ENCODE measurements at places on chromosomes 6 and 20. TPM values are rescaled to one million over a fixed set of nuclear protein-coding genes. Genes with fewer than 3 reads are reported as not detected.

DNA sequence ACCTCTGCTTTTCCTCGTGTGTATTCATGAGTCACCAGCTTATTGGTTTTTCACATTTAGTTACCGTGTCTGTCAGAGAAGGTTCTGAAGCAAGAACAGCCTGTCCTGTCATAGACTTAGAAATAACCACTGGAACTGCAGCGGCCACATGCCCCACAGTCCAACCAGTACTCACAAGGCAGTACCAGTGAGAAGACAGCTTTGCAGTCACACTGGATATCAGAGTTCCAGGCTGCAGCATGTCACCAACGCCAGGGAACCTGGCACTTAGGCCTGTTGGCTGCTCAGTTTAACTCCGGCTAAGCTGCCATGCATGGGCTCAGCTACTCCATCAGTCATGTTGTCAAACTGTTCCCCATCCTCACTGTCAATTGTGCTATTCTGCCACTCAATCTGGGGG, 40.1 kb downstream of the ADNP start:
- H3K4me3 ChIP-seq = no peak overlapping the region
- peaks cover 31% of the 10 kb centered on the region for H3K36me3 ChIP-seq
- DNase-seq = no peak
- H3K27me3 ChIP-seq = no peaks in the 10 kb centered on the region

DNA sequence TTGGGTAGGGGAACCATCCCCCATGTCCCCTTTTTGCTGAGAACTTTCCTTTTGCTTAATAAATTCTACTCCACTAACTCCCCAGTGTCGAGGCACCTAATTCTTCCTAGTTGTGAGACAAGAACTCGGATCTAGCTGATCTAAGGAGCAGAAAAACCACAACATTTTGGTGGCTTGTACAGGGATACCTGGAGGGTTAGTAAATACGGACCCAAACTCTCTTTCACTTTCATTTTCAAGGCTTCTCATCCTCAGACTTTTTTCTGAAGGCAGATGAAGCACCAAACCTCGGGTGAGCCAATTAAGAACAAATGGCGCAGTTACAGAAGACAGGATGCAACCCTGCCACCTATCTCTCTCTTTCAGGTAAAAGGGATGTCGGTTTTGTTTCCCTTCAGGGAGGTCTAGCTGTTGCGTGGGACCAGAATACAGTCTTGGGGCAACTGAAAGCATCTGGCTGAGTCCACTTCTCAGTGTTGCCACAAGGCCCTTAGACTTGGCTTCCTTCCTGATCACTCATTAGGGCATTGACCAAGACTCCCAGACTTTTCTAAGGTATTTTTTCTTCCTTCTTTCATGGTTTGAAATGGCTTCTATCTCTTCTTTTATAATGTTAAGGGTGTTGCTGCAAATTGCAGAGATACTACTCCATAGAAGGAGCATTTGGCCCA, 11.1 kb upstream of the HTR1B start:
- no peaks in the 10 kb centered on the region for H3K4me1 ChIP-seq
- H3K27ac ChIP-seq = no peak overlapping the region
- no peaks in the 10 kb centered on the region for H3K27me3 ChIP-seq
- no peak for DNase-seq
- H3K36me3 ChIP-seq = no peaks in the 10 kb centered on the region

GRCh38 chr6:97240222-97240621, 42.8 kb downstream of the MMS22L start:
- no peaks in the 10 kb centered on the region for H3K36me3 ChIP-seq
- H3K27ac ChIP-seq = no peak overlapping the region
- H3K4me3 ChIP-seq = no peak overlapping the region

DNA sequence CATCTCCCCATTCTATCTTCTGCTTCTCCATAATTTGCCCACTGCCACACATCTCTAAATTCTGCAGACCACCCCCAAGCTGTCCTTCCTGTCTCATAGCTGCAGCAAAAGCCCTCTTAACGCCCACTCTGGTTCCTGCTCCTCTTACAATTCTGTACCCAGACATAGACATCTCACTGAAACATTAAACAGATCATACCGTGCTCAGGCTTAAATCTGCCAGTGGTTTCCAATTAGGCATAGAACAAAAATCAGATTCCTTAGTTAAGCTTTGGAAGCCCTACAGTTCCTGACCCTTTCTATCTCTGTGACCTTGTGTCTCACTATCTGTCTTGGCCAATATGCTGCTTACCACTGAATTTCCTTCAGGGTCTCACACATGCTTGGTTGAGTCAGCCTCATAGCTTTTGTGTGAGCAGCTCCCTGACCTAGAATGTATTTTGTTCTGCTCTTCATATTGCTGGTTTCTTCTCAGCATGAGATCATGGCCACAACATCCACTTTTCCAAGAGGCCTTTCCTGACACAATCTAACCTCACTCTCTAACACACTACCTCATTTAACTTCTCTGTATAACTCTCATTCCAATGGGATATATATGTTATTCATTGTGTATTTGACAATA, 749.7 kb downstream of the MAFB start:
- DNase-seq = no peak
- no peaks in the 10 kb centered on the region for H3K4me1 ChIP-seq
- H3K27me3 ChIP-seq = no peaks in the 10 kb centered on the region
- no peak overlapping the region for H3K4me3 ChIP-seq

DNA sequence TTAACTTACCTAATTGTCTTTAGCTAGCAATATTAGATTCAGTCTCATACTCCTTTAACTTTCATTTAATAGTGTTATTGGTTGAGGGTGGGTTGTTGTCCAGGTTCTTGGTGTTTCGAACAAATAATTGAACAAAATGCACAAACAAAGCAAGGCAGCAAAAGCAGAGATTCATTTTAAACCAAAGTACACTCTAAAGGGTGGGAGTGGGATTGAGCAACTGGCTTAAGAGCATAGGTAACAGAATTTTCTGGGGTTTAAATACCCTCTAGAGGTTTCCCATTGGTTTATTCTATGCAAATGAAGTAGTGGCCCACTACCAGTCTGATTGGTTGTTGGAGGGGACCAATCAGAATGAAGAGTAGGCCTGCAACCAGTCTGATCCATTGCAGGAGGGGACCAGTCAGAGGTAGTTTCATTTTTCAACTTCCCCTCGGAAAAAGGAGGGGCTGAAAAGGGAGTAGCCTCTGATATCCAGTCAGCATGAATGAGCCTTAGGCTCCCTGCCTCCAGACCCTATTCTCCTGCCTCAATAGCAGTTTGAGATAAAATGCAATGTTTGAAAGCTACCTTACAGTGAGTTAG, 26.3 kb upstream of the RAB23 start:
- H3K4me3 ChIP-seq = no peak overlapping the region
- no peaks in the 10 kb centered on the region for H3K36me3 ChIP-seq
- H3K27ac ChIP-seq = no peak overlapping the region
- H3K27me3 ChIP-seq = no peaks in the 10 kb centered on the region

DNA sequence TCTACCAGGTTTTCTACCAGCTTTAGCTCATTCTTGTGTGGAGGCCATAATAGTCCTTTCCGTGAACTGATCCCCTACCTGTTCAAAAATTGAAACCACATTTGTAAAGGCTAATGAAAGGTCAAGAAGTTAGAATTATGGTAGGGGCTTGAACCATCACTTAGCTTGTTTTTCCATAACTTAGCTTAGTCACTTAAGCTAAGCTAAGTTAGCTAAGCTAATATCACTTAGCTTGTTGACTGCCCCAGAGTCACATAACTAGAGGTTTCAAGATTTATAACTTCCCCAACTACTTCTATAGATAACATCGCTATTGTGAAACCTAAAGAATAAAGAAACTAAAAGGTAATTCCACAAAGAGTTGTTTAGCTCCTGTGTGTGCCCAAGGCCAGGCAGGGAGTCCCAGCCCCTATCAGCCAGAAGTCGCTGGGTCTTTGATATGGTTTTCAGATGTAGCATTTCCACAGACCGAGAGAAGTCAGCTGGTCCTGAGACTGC, 131.8 kb downstream of the VEGFA start:
- no peak overlapping the region for H3K4me3 ChIP-seq
- no peaks in the 10 kb centered on the region for H3K4me1 ChIP-seq
- no peaks in the 10 kb centered on the region for H3K27me3 ChIP-seq

- H3K4me3 ChIP-seq = no peak overlapping the region
- peaks cover 82% of the 10 kb centered on the region for H3K4me1 ChIP-seq
- peak overlapping the region; percentile 47 for H3K27ac ChIP-seq
- no peaks in the 10 kb centered on the region for H3K36me3 ChIP-seq
- no peak for DNase-seq
- no peaks in the 10 kb centered on the region for H3K27me3 ChIP-seq
Observed at GRCh38 chr6:35028781-35029769, 112.1 kb downstream of the TCP11 start.

- no peak for DNase-seq
- peaks cover 6% of the 10 kb centered on the region for H3K4me1 ChIP-seq
- H3K4me3 ChIP-seq = no peak overlapping the region
- H3K27me3 ChIP-seq = no peaks in the 10 kb centered on the region
- no peaks in the 10 kb centered on the region for H3K36me3 ChIP-seq
- no peak overlapping the region for H3K27ac ChIP-seq
Observed at GRCh38 chr6:53922539-53922981, 127.8 kb downstream of the LRRC1 start.

DNA sequence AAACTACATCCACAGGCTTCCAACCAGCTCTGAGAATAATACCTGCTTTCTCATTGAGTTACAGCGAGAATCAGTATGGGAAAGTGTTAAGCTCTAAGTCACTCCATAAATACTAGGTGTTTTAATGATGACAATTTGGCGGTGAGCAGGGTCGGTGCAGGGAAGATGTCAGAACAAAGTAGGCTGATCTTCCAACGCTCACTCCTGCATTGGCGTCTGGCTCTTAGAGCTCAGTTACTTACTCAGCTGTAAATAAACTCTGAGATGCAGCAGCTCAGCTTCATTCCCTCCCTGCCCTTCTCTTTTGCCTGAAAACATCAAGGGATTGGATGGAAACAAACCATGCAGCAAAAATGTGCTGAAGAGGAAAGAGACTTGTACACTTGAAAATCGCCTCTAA, 102.5 kb upstream of the SPACA1 start:
- no peaks in the 10 kb centered on the region for H3K4me1 ChIP-seq
- H3K4me3 ChIP-seq = no peak overlapping the region
- H3K27ac ChIP-seq = no peak overlapping the region
- no peak for DNase-seq
- no peaks in the 10 kb centered on the region for H3K36me3 ChIP-seq

DNA sequence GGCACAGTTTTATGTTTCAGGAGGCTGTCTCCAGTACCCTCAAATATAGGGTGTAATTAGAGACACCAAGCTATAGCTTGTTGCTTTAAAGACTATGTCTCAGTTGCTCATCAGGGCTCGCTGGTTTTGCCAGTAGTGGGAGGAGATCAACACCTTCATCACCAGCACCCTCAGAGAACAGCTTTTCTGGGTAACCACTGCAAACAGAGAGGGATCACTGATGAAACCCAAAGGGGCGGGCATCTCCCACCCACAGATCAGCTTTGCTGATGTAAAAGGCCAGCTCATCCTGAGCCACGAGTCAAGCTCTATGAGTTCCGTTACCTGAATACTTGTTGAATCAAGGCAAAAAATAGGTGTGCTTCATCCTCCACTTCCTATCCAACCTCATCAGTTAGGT, 187.7 kb downstream of the AIG1 start:
- H3K4me1 ChIP-seq = no peaks in the 10 kb centered on the region
- no peaks in the 10 kb centered on the region for H3K36me3 ChIP-seq
- H3K27me3 ChIP-seq = no peaks in the 10 kb centered on the region

DNA sequence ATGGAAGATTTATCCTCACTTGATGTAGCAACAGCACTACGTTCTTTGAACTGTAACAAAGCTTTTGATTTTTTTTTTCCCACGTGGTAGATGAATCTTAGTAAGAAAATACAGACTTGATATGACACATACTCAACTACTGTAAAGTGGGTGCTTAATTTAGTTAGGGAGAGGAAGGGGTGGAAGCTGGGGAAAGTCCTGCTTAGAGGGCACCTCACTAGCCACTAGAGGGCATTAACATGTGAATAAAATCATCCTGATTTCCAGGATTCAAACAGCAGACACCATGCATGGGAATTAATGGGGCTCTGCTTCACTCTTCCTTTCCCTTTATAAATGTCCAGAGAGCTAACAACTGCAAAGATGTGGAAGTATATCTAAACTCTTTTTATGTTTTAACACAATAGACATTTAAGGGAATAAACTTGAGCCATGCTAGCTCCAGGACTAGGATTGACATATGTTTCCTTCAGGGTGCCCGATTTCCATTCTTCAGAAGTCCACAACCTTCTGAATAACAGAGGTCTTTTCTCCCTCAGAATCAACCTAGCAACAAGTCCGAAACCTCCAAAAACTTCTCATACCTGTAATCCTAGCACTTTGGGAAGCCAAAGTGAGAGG, 250.1 kb downstream of the ATXN1 start:
- no peaks in the 10 kb centered on the region for H3K36me3 ChIP-seq
- DNase-seq = no peak
- no peak overlapping the region for H3K4me3 ChIP-seq
- peaks cover 11% of the 10 kb centered on the region for H3K4me1 ChIP-seq
- peak overlapping the region; percentile 6 for H3K27ac ChIP-seq

DNA sequence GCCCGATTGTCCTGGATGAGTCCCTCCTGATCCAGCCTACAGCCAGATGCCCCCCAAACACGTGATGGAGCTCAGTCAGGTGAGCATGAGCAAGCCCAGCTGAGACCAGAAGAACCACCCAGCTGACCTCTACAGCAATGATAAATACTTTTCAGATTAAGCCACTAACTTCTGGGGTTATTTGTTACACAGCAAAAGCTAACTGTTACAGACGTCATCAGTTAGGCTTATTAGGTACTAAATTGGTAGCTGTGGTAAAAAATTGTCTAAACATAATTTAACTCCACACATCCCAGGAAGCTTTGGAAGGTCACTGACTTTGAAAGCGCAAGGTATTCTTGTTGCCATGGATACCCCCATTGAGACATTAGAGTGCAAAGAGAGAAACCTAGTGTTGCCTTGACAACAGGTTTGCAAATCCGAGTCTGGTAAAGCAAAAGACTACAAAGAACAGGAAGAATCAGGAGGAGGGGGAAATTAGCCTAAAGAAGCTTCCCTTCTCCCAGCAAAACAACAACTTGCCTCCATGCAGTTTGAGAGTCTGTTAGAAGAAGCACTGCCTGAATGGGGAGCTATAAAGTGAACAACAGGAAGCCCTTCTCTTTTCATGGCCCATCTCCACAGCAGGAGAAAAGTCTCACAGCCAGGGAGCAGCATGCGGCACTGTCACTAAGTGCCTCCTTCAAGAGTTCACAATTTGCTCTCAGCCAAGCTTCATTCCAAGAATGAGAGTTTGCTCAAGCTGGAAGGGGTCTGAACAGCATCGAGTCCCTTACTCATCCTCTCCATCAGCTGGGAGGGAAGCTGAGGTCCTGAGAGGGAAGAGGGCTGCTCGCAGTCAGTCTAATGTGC, 41.7 kb upstream of the ZNF831 start:
- H3K36me3 ChIP-seq = no peaks in the 10 kb centered on the region
- peaks cover 12% of the 10 kb centered on the region for H3K4me1 ChIP-seq
- no peak overlapping the region for H3K4me3 ChIP-seq
- H3K27me3 ChIP-seq = peaks cover 4% of the 10 kb centered on the region
- no peak for DNase-seq
- H3K27ac ChIP-seq = peak overlapping the region; percentile 43

RBM12 gene
- total RNA-seq = 31.8 TPM

RPS6KA2 gene
- total RNA-seq = 14.3 TPM

SLC32A1 gene
- total RNA-seq = not detected

CPNE5 gene
- not detected for total RNA-seq

RIPOR2 gene
- 16.7 TPM for total RNA-seq

SOX12 gene
- total RNA-seq = 2.6 TPM

MDFI gene
- not detected for total RNA-seq

TRDN gene
- not detected for total RNA-seq

OXT gene
- not detected for total RNA-seq

Data from transverse colon (tissue), 4 donors.